Caudate nucleus (tissue), 63 donors: ENCODE measurements at places on chromosomes 16 and 17.

DNA sequence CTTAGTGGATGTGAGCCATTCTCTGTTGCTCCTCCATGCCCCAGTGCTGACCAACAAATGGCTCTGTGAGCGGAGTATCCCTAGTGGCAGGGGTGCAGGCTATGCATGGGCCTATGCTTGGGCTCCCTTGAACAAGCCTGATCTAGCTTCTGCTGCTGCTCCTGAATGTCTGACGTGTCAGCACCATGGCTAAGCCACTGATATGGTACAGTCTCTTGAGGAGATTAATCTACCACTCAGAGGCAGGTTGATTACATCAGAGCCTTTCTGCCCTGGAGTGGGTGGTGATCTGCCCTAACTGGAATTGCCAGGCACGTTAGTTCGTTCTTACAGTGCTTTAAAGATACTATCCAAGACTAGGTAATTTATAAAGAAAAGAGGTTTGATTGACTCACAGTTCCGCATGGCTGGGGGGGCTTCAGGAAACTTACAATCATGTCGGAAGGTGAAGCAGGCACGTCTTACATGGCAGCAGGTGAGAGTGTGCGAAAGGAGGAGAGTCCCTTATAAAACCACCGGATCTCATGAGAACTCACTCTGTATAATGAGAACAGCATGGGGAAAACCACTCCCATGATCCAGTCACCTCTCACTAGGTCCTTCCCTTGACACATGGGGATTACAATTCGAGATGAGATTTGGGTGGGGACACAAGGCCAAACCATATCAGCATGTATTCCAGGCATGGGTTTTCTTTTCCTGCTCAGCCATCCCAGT lies 41.5 kb upstream of the B4GALNT2 start:
- no peak for DNase-seq

DNA sequence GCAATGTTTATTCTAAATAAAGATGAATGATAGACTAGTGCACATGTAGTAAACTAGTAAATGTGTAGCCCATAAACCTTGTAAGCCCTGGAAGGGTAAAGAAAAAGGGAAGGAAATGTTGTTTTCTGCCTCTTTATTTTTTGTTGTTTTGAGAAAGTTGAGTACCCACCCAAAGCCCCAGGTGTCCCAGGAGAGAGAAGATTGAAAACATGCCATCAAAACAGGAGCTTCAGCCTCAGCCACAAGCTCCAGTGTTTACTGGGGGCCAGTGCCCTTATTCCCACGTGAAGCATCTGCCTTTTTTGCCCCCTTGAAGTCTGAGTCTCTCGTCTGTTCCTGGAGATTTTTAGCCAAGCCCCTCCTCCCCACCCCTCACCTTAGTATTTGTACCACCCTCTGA lies 121.5 kb downstream of the PRKCB start:
- DNase-seq = no peak

GRCh38 chr17:78176548-78177025 lies 8.2 kb downstream of the SYNGR2 start:
- peak; percentile 58 for DNase-seq

DNA sequence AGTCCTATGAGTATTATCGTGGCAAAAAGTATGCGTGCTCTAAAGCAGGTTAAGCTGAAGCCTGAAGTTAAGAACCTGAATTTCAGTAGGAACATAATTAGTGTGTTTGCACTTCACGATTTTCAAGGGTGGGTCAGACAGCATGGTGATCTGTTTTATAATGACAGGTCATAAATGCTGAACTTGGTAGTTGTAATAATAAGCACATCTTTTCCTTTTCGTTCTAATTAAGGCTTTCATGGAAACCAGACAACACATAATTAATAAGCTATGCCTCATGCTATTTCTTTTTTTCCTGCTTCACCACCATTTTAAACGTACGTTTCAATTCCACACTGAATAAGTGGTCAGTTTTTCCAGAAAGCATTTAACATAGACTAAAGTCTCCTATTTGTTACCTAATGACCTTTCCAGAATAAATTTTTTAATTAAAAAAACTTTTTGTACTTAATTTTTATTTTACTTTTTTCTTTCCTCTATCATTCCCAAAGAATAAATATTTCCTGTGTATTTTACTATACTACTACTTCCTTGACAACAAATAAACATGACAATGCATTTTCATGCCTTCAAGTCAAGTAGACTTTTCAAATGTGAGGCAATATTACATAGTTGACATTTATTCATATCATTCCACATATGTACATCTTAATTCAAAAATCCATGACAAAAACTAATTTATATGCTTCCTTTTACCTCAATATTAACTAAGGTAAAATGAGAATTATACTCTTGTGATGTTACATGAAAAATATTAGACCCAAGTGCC lies 22.4 kb downstream of the CMC2 start:
- DNase-seq = no peak

DNA sequence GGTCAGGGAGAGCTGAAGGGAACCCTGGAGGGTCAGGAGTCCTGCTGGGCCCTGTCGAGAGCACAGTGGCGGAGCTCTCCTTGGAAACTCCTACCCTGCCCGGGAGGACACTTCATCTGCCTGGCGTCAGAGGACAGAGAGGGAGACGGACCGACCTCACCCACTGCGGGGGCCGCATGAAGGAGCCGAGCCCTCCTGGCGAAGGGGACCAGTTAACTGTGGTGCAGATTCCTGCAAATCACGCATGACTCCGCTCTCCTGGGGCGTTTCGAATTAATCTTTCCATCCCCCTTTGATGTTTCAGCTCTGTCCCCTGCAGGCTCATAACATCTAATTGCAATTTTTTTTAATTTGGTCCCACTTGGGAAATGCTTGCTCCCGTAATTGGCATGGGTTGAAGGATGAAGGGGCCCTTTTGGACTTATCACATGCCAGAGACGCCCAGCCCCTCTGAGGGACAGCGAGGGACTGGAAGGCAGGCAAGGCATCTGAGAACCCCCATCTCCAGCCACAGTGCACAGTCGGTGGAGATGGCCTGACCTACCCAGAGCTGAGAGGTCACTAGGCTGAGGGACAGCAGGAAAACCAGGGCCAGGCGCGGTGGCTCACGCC lies 26.5 kb downstream of the RPH3AL start:
- no peak for DNase-seq

GRCh38 chr16:67910158-67910557 lies 17.1 kb downstream of the PSKH1 start:
- peak; percentile 79 for DNase-seq

- DNase-seq = no peak
Observed at GRCh38 chr17:55072898-55073297, 104.3 kb downstream of the STXBP4 start.

GRCh38 chr17:50684612-50685333 lies 22.9 kb downstream of the ANKRD40 start:
- no peak for DNase-seq

GRCh38 chr17:28950017-28950751 lies 1.1 kb downstream of the PHF12 start:
- DNase-seq = peak; percentile 61

DNA sequence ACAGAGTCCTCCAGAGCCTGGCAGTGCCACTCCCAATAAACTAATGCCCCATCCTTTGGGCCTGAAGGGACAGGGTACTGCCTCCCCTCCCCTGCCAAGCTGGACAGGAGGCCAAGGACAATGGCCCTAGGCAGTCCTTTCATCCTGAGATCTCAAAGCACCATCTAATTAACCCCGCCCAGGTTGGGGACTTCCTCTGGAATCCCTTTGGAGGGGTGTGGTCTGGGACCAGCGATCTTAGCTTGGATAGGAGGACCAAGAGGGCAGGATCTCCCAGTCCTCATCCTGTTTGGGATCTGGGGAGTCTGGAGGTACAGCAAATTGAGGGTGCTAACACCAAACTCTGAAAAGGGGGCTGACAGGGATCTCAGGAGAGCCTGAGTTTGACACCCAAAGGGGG lies 18.2 kb upstream of the SP6 start:
- DNase-seq = no peak
